ENCODE measurements at places on chromosomes 6 and 20.

DNA sequence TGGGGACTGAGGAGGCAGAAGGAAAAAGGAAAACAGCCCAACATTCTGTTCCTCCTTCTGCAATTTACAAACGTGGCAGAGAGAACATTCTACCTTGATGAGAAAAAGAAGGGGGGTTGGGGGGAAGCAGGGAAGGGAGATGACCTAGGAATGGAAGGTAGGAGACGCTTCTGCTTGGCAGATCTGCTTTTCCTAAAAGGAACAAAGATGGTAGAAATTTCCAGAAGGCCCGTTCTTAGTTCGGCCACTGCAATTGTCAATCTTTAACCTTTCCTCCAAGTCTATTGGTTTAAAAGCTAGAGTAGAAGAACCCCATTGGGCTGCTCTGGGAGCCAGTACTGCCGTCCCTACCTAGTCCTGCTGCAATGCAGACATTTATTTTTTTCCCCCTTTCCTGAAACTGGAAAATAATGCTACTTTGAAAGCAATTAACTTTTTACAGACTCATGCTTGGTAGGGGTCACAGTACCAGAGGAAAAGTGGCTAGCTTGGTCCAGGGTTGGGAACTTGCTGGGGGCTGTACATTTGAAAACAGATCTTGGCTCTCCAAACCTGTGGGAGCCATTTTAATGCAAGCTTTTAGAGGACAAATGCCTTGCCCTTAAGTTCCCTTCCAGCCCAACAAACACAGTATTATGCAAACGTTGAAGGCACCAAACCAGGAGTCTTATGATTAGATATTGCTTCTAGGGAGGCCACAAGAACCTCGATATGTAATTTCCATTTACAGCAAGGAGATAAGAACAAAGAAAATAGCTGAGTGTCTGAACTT lies 2.6 kb downstream of the ZMYND8 start:
- DNase-seq, result no peak

GRCh38 chr6:110999634-111000270 lies 17.9 kb downstream of the RPF2 start:
- DNase-seq, result no peak

DNA sequence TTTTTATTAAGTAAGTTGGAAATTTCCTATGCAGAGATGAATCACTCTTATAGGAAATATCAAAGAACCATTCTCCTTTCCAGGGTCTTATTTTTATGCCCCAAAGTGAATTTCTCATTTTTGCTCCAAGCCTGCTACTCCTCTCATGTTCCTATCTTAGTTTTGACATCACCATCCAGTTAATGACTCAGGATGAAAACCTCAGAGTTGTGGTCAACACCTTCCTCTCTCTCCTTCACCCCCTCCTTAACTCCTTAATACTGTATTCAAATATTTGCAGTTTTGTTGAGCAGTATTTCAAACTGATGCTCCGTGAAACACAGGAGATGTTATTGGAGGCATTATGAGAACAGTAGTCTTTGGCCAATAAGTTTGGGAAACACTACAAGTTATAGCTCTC lies 64.1 kb downstream of the NRN1 start:
- no peak for DNase-seq

- no peak for DNase-seq
These were observed 292.2 kb upstream of the RSPO3 start for GRCh38 chr6:126826166-126826714.

GRCh38 chr6:24613361-24614042 lies 32.5 kb downstream of the KIAA0319 start:
- DNase-seq, result no peak

- DNase-seq, result no peak
These were observed 5.1 kb downstream of the PRND start for GRCh38 chr20:4726710-4727397.

DNA sequence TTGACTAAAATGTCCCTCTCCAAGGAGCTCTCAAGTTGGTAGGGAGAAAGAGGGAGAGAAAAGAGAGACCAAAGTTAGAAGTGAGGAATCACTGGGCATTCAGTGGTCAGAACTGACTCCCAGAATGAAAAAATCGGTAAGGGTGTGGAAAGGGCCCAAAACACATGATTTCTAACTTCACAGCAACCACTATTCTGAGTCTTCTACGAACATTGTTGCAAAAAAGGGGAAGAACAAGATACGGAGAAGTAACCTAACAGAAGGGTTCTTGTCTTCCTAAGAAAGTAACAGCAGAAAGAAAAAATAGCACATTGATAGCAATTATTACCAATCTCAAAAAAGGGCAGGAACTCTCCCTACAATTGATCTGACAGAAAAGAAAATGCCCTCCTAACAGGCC lies 65.6 kb downstream of the ATP9A start:
- no peak for DNase-seq

- DNase-seq, result no peak
These were observed 44.7 kb upstream of the ESR1 start for GRCh38 chr6:151762817-151763216.

DNA sequence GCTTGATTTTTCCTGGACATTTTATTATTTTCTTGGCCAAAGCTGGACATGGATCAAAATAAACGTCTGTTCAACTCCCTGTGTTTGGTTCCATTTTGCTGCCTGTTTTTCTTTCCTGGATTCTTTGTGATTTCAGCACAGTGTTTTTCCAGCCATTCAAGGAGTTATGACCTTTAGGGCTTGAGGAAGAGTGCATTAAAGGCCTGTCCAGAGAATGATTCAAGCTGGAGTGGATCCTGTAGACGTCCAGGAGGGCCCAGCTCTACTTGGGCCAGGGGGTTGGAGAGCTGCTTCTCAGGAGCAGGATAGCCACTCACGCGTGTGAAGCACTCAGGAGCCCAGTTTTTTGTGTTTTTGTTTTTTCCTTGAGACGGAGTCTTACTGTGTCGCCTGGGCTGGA lies 56.5 kb upstream of the IER3 start:
- DNase-seq, result no peak

DNA sequence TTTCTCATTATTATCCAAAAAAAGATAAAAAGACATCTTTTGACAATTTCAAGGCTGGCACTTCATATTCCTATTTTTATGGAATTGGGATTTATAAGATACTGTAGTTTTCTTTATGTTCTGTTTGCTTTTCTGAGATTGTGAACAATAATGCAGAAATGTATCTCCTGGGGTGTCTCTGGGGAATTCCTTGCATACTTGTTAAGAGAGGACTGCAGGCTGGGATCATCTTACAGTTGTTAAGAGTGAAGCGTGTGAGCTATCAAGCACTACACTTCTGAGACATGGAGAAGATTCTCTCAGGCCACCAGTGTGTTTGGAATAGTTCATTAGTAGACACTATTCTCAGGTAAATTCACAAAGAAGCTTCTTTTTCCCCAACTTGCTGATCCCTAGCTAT lies 963.3 kb upstream of the GJE1 start:
- no peak for DNase-seq

DNA sequence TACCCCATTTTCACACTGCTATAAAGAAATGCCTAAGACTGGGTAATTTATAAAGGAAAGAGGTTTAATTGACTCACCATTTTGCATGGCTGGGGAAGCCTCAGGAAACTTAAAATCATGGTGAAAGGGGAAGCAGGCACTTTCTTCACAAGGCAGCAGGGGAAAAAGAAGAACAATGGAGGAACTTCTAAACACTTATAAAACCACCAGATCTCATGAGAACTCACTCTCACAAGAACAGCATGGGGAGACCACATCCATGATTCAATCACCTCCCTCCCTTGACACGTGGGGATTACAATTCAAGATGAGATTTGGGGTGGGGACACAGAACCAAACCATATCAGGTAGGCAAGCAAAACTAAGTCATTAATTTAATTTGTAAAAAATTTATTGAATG lies 343.2 kb downstream of the FRK start:
- no peak for DNase-seq
